ENCODE measurements at places on chromosomes 4 and X. TPM values are rescaled to one million over a fixed set of nuclear protein-coding genes. Genes with fewer than 3 reads are reported as not detected.

Gene PRR27
- polyA plus RNA-seq: 0.04 TPM

Gene NDUFA1
- polyA plus RNA-seq: 144 TPM

DNA sequence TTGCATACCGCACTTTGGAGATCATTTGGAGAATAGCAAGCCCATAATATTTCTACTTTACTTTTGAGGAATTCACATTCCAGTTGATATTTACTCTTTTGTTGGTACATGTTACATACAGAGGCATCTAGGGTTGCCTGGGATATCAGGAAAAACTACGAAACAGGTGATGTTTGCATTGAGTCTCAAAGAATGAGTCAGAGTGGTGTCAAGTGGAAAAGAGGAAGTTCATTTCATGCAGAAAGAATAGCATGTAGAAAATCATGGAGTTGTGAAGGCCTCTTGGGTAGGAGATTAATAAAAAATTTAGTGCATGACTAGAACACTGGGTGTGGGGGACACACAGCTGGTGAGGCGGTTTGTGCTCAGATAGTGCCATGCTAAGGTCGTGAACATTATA is 33.5 kb upstream of the ELOVL6 start:
- DNase-seq: no peak

DNA sequence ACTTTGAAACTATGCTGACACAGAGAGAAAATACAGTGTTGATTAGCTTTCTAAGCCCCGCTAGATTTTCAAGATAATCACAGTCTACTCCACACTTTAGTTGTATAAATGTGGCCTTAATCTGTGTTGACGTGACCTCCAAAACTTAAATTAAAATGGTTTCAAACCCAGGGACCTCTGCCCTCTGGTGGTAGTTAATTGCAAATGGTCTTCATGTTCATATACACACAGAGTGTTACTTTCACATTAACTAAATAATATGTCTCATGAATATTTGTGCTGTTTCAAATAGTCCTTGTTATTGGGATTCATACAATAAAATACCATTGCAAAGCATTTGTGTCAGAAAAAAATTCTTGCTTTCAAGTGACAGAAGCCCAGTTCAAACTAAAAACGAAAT is 64.3 kb downstream of the TASL start:
- no peak for DNase-seq

GRCh38 chr4:111466811-111467604 is 678.2 kb upstream of the FAM241A start:
- no peak for DNase-seq

DNA sequence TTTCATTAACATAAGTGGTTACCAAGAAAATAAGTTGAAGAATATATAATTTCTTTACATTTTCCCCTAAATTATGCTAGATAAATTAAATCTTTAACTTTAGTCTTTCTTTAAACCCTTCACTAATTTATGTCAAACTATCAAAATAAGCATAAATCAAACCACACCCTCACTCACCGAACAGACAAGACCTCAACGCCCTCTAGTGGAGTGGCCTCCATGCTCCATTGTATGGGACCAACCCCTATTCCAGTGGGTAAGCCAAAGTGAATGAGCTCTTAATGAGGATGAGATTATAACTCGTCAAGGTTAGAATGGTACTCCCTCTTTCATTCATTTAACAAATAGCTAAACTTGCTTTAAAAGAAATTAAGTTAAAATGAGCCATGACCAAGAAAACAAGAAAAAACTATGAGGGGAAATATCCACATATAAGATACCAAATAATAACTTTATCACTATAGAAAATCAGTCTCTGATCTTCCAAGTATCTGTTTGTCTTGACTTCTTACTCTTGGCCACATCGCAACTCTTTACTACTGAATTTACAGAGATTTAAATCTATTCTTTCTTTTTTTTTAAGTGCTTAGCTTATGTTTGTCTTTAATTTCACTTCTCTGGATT is 15.6 kb upstream of the BBS12 start:
- DNase-seq: no peak

- DNase-seq: no peak
These were observed 2.0 kb upstream of the FHIP1A start for GRCh38 chr4:151407018-151407417.

Data from renal pelvis (tissue), 12 donors.